ENCODE measurements at places on chromosomes 3 and 15. TPM values are rescaled to one million over a fixed set of nuclear protein-coding genes. Genes with fewer than 3 reads are reported as not detected.

GRCh38 chr3:126873416-126873815 is 109.5 kb upstream of the PLXNA1 start:
- H3K4me1 ChIP-seq, result no peaks in the 10 kb centered on the region
- H3K4me3 ChIP-seq, result no peak overlapping the region
- no peaks in the 10 kb centered on the region for H3K27me3 ChIP-seq
- H3K27ac ChIP-seq, result no peak overlapping the region
- DNase-seq, result no peak

GRCh38 chr3:191531434-191531972 is 70.5 kb downstream of the PYDC2 start:
- DNase-seq, result no peak
- no peaks in the 10 kb centered on the region for H3K27me3 ChIP-seq
- no peaks in the 10 kb centered on the region for H3K36me3 ChIP-seq
- no peak overlapping the region for H3K27ac ChIP-seq
- no peak overlapping the region for H3K4me3 ChIP-seq

DNA sequence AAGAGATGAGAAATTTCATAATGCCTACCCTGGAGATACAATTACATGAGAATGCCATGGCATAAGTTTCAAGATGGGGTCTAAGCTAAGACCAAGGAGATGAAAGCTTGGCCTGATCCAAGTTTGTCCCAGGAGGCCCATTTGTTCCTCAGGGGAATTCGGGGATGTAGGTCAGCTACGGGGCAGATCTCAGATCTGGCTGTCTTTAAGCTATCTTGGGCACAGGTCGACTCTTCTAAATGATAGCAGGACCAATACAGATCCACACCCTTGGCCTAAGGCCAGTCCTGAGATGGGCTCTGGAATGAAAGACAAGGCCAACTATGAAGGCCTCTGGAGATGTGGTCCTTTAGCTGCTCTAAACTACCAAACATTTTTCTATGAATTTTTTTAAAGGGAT is 16.6 kb downstream of the ABI3BP start:
- no peaks in the 10 kb centered on the region for H3K36me3 ChIP-seq
- H3K27ac ChIP-seq, result no peak overlapping the region
- no peak overlapping the region for H3K4me3 ChIP-seq
- H3K27me3 ChIP-seq, result no peaks in the 10 kb centered on the region
- no peak for DNase-seq

DNA sequence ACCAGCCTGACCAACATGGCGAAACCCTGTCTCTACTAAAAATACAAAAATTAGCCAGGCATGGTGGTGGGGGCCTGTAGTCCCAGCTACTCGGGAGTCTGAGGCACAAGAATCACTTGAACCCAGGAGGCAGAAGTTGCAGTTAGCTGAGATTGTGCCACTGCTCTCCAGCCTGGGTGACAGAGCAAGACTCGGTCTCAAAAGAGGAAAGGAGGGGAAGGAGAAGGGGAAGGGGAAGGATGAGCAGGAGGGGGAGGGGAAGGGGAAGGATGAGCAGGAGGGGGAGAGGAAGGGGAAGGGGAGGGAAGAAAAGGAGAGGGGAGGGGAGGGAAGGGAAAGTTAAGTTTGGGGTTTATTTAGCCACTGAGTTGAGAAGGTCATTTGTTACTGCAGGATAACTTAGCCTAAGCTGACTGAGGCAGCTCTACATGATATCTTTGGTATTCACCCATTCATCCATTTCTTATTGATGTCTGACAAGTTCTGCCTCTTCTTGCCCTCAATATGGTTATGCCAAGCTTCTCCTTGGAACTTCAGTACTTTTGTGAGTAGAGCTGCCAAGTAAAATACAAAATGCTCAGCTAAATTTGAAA is 15.9 kb upstream of the ABHD2 start:
- H3K27ac ChIP-seq, result no peak overlapping the region
- DNase-seq, result no peak
- no peaks in the 10 kb centered on the region for H3K4me1 ChIP-seq
- H3K27me3 ChIP-seq, result no peaks in the 10 kb centered on the region
- H3K4me3 ChIP-seq, result no peak overlapping the region

CCR5 gene
- total RNA-seq, result 4.4 TPM

VIPR1 gene
- 77.0 TPM for total RNA-seq

DNA sequence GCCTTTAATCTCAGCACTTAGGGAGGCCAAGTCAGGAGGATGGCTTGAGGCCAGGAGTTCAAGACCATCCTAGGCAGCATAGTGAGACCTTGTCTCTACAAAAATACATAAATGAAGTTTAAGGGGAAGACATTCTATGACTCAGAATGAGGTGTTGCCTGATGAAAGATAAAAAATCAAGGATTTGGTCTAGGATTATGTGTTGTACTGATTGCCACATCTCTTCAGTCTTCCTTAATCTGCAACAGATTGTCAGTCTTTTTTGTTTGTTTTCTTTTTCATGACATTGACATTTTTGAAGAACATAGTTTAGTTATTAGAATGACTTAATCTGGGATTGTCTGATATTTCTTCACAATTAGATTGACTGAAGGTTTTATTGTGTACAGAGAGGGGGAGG is 26.3 kb upstream of the DPPA4 start:
- no peaks in the 10 kb centered on the region for H3K27me3 ChIP-seq
- DNase-seq, result no peak
- no peak overlapping the region for H3K27ac ChIP-seq
- H3K4me1 ChIP-seq, result no peaks in the 10 kb centered on the region
- H3K4me3 ChIP-seq, result no peak overlapping the region
- H3K36me3 ChIP-seq, result no peaks in the 10 kb centered on the region

- no peak overlapping the region for H3K4me3 ChIP-seq
- H3K27me3 ChIP-seq, result no peaks in the 10 kb centered on the region
- H3K27ac ChIP-seq, result no peak overlapping the region
- no peak for DNase-seq
Measured at GRCh38 chr3:58620421-58620820, 43.2 kb upstream of the FAM107A start.

GRCh38 chr3:98556164-98557130 is 24.7 kb downstream of the GPR15 start:
- no peaks in the 10 kb centered on the region for H3K4me1 ChIP-seq
- H3K4me3 ChIP-seq, result no peak overlapping the region
- no peaks in the 10 kb centered on the region for H3K36me3 ChIP-seq
- no peak overlapping the region for H3K27ac ChIP-seq
- H3K27me3 ChIP-seq, result no peaks in the 10 kb centered on the region
- no peak for DNase-seq

NR1I2 gene
- total RNA-seq, result 0.23 TPM

All from lung (tissue), 17 donors.